Immature natural killer cell (primary cell): ENCODE measurements at places on chromosomes 11 and 22. TPM values are rescaled to one million over a fixed set of nuclear protein-coding genes. Genes with fewer than 3 reads are reported as not detected.
A peak's percentile ranks its signal among the peaks of the same experiment; 100 is the strongest.

- no peak for DNase-seq
Observed at GRCh38 chr22:27504360-27505253, 296.9 kb downstream of the MN1 start.

- no peak for DNase-seq
Observed at GRCh38 chr11:115817844-115818468, 313.7 kb upstream of the CADM1 start.

TMEM191C gene
- polyA plus RNA-seq: 1.7 TPM

DNA sequence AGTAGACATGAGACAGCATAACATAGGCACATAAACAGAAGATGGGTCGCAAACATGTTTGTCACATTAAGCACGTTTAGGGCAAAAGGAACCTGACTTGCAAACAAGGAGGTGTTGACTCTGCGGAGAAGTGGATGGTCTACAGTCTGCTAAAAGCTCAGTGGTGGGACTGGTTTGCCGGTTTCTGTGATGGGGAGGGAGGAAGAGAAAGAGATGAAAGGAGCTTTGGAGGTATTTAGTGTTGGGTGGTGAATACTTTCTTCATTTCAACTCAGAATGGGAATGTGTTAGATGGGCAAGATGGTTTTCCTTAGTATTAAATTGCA is 191.4 kb upstream of the SORL1-AS1 start:
- DNase-seq: no peak

DNA sequence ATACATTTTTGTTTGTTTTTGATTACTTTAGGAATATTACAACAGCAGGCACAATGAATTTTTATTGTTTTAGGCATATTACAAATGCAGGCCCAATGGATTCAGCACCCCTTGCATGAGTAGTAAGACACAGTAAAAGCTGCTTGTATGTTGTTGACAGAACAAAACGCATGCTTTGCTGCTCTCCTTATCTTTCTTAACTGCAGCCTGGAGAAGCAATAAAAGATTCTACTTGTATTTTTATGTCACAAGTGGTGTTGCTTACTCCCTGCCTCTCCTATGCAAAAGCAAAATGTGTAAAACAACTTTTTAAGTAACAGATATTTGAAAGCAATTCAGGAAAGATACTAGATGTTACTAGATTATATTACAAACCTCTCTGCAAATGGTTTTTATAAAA is 73.9 kb downstream of the TRPC6 start:
- no peak for DNase-seq

DMC1 gene
- polyA plus RNA-seq: not detected

DNA sequence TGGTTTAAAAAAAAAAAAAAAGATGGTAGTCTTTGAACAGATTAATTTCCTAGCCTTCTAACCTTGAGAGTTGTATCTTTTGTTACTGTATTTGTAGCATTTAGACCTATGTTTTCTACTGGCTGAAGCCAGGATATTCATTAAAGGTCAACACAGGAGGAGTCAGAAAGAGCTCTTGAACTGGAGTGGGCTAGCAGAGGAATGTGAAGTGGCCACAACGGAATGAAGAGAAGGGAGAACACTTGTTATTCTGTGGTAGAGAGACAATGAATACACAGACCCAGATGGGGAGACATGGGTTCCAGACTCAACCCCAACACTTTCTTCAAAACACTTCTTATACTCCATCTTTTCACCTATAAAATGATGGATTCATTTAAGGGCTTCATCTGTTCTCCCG is 88.1 kb downstream of the RELT start:
- no peak for DNase-seq

- DNase-seq: no peak
Observed at GRCh38 chr11:44029977-44030911, 17.5 kb upstream of the ACCSL start.

NPAS4 gene
- not detected for polyA plus RNA-seq

DNA sequence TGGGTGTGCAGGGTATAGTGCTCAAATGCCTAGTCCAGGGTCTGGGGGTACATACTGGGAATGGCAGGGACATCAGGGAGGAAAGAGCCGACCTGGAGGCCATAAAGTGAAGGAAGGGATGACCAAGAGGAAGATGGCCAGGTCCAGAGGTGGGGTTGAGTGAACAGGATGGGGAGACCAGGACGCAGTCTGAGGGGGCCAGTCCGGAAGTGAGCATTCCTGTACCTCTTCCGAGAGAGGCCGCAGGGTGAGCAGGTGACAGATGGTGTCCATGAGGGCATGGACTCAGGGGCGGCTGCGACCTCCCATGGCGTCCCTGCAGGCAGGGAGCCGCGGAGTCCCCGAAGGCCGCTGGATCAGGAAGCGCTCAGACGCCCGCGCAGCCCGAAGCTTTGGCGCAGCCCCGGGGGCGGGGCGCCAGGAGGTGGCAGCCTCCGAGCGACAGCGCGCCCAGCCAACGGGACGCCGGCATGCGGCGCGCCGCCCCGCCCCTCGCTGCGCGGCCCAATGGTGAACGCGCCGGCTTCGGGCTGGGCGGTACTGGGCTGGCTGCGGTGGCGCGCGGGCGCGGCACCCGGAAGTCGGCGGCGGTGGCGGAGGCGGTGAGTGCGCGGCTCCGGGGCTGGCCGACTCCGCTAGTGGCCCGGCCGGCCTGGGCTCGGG is at the start of gene TANGO2:
Gene TANGO2 (plus strand): TSS at position 578 of the 663 bp plus-strand sequence. CDS start 15,689 bp downstream, outside the sequence.
- DNase-seq: peak; percentile 96

LIF gene
- polyA plus RNA-seq: 1.0 TPM

DNA sequence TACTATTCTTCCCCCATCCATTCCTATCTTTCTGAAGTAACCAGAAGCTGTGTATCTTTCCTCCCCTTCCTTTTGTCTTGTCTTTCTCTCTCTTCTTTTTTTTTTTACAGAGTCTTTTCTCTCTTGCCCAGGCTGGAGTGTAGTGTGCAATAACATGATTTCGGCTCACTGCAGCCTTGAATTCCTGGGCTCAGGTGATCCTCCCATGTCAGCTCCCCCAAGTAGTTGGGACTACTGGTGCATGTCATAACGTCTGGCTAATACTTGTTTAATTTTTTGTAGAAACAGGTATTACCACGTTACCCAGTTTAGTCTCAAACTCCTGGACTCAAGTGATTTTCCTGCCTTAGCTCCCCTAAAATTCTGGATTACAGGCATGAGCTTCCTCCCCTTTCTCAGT is 86.5 kb downstream of the IGLL5 start:
- DNase-seq: no peak

DNA sequence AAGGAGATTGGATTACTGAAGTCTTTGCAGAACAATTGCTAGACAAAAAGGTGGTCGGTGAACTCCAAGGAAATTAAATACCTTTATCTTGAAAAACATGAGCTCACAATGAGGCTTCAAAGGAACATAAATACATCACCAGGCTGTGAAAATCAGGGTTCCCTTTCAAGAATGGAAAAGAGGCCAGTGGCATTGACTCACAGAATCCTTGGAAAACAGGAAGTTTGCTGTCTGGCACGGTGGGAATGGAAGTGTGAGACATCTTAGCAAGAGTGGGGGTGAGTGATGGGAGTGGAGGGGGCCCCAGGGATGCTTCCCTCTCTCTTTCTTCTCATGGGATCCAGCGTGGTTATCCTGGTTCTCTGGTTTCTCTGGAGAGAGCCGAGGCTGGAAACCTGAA is 48.9 kb upstream of the TBCEL start:
- DNase-seq: no peak

GRCh38 chr22:21628386-21629254 is 1.2 kb downstream of the YDJC start:
- no peak for DNase-seq

- no peak for DNase-seq
Observed at GRCh38 chr11:93858121-93858775, 7.8 kb upstream of the VSTM5 start.
